ENCODE measurements at places on chromosomes 6 and 20. TPM values are rescaled to one million over a fixed set of nuclear protein-coding genes. Genes with fewer than 3 reads are reported as not detected.

Gene COX4I2
- not detected for total RNA-seq

Gene PSORS1C2
- total RNA-seq: not detected

Gene ACSS1
- total RNA-seq: 24.8 TPM

Gene TCFL5
- total RNA-seq: 11.7 TPM

Gene CCN5
- total RNA-seq: not detected

Gene TMEM242
- total RNA-seq: 8.9 TPM

Gene SGK2
- under 0.01 TPM for total RNA-seq

Gene OOEP
- not detected for total RNA-seq

Gene PDYN
- total RNA-seq: not detected

Gene BMP7
- not detected for total RNA-seq

Gene TUBB1
- not detected for total RNA-seq

Gene KCNQ2
- not detected for total RNA-seq

Gene OR2W1
- not detected for total RNA-seq

Gene HLA-F
- 73.2 TPM for total RNA-seq

Gene DZANK1
- total RNA-seq: 0.49 TPM

Gene ETV7
- total RNA-seq: 0.16 TPM

Gene FGD2
- not detected for total RNA-seq

Gene SLC17A1
- not detected for total RNA-seq

Gene ULBP1
- 0.16 TPM for total RNA-seq

Gene FABP7
- not detected for total RNA-seq

Gene PBOV1
- not detected for total RNA-seq

Gene SLC24A3
- 0.16 TPM for total RNA-seq

Gene ASIP
- total RNA-seq: not detected

Gene CARMIL1
- total RNA-seq: 6.8 TPM

Gene HCRTR2
- total RNA-seq: not detected

Gene NRSN1
- total RNA-seq: not detected

Gene CD83
- total RNA-seq: 15.7 TPM

Gene ADGB
- not detected for total RNA-seq

Gene WDR27
- 21.9 TPM for total RNA-seq

Gene CLPSL1
- total RNA-seq: not detected

Gene TNFRSF6B
- 28.5 TPM for total RNA-seq

Gene TPBG
- 5.7 TPM for total RNA-seq

Gene MYT1
- not detected for total RNA-seq
